ENCODE measurements at places on chromosomes 6 and 20. TPM values are rescaled to one million over a fixed set of nuclear protein-coding genes. Genes with fewer than 3 reads are reported as not detected.

- no peaks in the 10 kb centered on the region for H3K27me3 ChIP-seq
- no peaks in the 10 kb centered on the region for H3K4me1 ChIP-seq
- peaks cover 4% of the 10 kb centered on the region for H3K36me3 ChIP-seq
- DNase-seq, result no peak
- no peak overlapping the region for H3K27ac ChIP-seq
Observed at GRCh38 chr20:43472671-43473380, 15.1 kb downstream of the SRSF6 start.

DNA sequence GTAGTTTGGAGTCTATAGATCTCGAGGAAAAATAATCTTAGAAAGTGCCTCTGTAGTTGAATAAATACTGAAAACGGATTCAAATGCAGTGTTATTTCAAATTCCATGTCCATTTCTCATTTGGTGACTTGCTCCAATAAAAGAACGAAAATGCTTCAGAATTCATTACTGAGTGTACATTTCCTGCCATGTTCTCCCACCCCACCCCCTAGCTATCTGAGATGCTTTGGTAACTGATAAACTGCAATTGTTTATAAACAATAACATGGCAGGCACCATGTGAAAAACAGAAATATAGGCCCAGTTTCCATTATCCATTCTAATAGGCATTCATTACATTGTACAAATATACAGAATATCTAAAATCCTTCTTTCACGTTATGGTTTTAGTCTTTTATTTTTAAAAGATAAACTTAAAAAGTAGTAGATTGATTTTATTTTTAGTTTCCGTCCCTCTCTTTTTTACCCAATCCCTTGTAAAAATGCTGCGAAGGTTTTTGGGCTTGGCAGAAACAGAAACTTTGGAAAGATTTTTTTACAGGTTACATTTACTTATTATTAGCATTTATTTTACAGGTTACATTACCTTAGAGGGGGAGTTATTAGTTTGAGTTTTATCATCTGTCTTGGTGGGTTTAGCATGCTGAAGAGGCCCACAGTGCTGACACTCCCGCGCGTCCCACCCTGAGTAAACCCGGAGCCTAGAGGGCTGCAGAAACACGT is 1.5 kb downstream of the FAM162B start:
- no peaks in the 10 kb centered on the region for H3K36me3 ChIP-seq
- no peak for DNase-seq
- H3K4me3 ChIP-seq, result no peak overlapping the region
- peaks cover 15% of the 10 kb centered on the region for H3K27me3 ChIP-seq

GRCh38 chr20:694496-694895 is 18.9 kb upstream of the SCRT2 start:
- H3K27ac ChIP-seq, result no peak overlapping the region
- no peaks in the 10 kb centered on the region for H3K4me1 ChIP-seq
- DNase-seq, result no peak
- peaks cover 7% of the 10 kb centered on the region for H3K27me3 ChIP-seq
- no peaks in the 10 kb centered on the region for H3K36me3 ChIP-seq

- no peak for DNase-seq
- no peaks in the 10 kb centered on the region for H3K4me1 ChIP-seq
- no peaks in the 10 kb centered on the region for H3K27me3 ChIP-seq
- no peak overlapping the region for H3K27ac ChIP-seq
Observed at GRCh38 chr20:43387737-43388136, 70.0 kb upstream of the SRSF6 start.

The TCP11 gene
- not detected for total RNA-seq
